GM19239 (cell line): ENCODE measurements at places on chromosomes 3 and 15.

GRCh38 chr3:125589547-125590122 lies 5.7 kb downstream of the OSBPL11 start:
- DNase-seq, result no peak

GRCh38 chr3:25355998-25356397 lies 72.1 kb upstream of the RARB start:
- no peak for DNase-seq

DNA sequence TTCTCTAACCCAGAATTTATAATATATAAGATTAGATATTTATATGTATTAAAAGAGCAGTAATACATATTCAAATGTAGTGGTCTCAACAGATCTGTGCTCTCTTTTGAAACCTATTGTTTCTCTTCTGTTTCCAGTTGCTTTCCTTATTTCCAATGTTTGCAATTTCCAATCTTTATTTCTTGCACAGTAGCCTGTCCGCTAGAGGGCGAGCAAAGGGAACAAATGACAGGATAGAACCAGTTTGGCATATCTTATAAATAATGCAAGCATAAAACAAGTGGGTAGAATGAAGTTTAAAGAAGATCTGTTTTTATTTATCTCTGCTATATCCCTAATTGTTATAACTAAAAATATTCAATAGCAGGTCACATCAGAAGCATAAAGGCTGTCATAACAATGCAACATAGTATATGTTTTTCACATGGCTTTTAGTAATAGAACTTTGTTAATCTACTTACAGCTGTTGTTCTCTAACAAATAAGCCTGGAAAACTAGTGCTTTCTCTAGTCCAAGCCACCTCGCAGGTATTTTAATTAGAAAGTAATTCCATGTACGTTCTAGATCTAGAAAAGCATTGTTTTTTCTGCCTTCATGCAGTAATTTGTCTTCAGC lies 15.1 kb upstream of the TCAIM start:
- no peak for DNase-seq

DNA sequence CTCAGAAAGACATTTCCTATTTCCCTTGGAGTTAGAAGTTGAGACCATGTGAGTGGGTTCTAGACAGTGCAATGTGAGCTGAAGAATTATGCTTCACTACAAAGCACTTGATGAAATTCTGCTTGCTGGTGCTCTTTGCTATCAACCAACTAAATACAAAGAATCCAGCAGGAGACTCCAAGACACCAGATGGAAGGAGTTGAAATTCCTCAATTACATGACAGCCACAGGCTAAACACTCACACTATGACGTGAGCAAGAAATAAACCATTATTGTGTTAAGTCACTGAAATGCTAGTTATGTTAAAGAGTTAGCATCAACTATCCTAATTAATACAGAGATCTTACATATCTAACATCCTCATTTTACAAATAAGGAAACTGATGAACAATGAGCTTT lies 8.2 kb upstream of the MAP4 start:
- no peak for DNase-seq

GRCh38 chr15:101050623-101051290 lies 131.6 kb downstream of the LRRK1 start:
- no peak for DNase-seq

DNA sequence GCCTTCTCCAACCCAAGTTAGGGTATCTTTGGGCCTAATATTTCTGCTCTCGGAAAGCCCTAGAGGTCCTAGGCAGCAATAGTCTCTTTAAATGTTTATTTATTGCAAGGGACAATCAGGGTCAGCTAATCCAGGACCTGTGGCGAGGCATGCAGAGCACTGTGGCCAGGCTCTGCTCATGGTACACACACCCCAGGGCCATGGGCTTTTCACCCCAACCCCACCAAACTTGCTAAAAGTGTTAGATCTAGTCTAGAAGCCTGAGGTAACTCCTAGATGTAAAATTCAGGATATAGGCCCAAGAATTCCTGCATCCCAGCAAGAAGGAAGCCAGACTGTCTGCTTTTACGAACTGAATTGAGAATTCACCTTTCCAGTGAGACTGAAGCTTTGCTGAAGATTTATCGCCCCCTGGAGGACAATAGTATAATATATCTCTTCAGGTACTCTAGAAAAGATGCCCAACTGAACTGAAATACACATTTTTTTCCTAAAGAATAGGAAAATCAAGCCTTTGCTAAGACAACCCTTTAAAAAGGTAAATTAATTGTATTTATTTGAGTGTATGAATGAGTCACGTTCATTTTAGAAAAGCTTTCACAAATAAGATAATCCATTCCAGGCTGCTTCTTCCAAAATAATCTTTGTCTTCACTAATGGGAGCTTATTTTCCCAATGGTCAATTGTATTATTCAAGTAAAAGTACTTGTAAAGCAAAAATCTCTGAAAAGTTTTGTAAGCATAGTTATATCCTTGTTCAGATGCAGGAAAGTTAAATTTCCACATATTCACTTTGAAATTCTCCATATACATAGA lies 89.8 kb downstream of the LRRC3B start:
- DNase-seq, result peak; percentile 4

GRCh38 chr3:76051145-76051544 lies 265.8 kb upstream of the ZNF717 start:
- DNase-seq, result no peak

DNA sequence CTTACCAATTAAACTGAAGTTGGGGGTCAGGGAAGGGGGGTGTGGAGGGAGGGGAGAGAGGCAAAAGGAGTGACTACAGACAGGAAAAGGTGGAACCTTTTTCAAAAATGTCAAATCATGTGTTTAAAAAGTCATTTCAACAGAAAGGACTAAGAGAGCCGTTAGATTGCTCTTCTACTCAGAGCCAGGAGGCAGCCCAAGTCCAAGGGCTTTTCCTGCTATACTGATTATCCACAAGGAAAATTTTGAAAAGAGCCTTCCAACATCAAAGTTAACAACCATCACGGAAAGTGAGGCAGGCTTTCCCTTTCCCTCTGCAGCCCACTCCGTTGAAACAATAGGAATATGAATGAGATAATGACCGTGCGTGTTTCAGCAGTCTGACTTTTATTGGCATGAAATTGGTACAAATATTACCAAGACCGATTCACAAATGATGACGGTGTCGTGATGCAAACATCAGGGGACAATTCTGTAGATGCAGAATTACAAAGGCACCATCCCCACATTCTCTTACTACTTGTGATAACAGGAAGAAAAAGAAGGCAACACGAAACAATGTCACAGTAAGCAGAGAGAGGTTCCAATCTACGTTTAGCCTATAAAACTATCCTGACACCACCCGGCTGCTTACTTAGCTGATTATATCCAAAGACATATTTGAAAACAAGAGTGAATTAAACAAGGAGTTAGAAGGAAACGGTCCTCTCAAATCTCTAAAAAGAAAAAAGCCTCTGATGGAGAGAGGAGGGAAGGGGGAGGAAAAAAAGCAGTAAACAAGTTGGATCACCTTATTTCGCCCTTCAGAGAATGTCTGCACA lies 453.7 kb downstream of the FOXP1 start:
- DNase-seq, result no peak

GRCh38 chr3:44020143-44020542 lies 221.5 kb upstream of the TOPAZ1 start:
- no peak for DNase-seq

DNA sequence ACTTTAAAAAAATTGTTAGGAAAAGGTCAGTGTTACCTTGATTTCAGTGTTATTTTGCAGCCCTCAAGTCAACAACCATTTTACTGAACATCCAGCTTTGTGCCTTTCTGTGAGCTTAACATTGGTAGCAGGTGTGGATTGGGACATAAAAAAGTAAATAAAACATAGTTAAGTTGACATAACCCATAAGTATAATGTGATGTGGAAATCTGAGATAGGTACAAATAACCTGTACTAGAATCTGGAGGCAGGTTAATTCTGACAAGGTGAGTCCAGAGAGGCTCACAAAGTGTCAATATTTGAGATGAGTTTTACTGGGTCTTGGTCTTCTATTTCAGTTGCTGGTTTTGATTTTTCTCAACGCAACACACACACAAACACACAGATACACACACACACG lies 151.3 kb downstream of the LPP start:
- DNase-seq, result no peak

- no peak for DNase-seq
Observed at GRCh38 chr3:151044706-151045105, 40.8 kb upstream of the MED12L start.

GRCh38 chr15:63818191-63818590 lies 15.6 kb downstream of the HERC1 start:
- no peak for DNase-seq
